ENCODE measurements at places on chromosomes 5 and 9.

GRCh38 chr5:117463881-117464570 lies 889.4 kb upstream of the SEMA6A start:
- DNase-seq, result no peak

- DNase-seq, result no peak
Observed at GRCh38 chr5:15472116-15472515, 27.9 kb upstream of the FBXL7 start.

GRCh38 chr5:43315682-43316081 lies 2.5 kb upstream of the HMGCS1 start:
- DNase-seq, result no peak

GRCh38 chr5:142797420-142797819 lies 27.2 kb downstream of the ARHGAP26 start:
- DNase-seq, result no peak

GRCh38 chr9:108579757-108580439 lies 275.9 kb downstream of the ACTL7B start:
- DNase-seq, result no peak

DNA sequence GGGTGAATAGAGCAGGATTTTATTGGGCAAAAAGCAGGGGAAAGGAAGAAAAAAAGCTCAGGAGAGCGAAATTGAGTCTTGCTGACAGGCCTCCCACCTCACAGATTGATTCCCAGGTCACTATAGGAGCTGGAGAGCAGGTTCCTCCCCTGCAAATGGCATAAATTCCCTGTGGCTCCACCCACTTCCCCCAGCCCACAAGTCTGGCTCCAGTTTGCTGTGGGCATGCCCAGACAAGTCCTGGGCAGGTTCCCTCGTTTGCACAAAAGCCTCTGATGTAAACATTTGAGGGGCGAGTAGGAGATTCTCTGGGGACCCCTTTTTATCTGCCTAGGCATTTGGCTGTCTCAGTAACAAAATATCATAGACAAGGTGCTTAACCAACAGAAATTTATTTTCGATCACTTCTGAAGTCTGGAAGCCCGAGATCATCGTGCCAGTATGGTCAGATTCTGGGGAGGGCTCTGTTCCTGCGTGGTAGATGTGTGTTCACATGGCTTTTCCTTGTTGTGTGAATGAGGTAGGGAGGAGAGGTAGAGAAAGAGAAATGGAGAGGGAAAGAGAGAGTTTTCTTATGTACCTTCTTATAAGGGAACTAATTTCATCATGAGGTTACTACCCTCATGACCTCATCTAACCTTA lies 614.5 kb downstream of the MAT2B start:
- DNase-seq, result peak; percentile 57

DNA sequence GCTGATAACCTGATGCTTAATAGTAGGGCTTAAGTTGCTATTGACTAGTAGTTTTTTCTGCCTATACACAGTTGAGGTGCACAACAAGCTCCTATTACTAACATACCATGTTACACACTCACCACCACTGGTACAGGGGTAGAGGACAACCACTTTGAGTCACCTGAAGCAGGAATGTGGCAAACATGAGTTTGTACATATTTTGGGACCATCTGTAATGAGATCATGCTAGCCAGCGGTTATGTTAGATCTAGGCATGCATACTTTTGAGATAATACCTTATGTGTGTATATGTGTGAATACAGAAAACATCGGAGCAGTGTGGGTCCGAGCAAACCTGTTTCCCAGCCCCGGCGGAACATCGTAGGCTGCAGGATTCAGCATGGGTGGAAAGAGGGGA lies 72.8 kb upstream of the NXNL2 start:
- DNase-seq, result no peak

All from iPS DF 19.7 (cell line).